ENCODE measurements at places on chromosomes 7 and 10. TPM values are rescaled to one million over a fixed set of nuclear protein-coding genes. Genes with fewer than 3 reads are reported as not detected.

DNA sequence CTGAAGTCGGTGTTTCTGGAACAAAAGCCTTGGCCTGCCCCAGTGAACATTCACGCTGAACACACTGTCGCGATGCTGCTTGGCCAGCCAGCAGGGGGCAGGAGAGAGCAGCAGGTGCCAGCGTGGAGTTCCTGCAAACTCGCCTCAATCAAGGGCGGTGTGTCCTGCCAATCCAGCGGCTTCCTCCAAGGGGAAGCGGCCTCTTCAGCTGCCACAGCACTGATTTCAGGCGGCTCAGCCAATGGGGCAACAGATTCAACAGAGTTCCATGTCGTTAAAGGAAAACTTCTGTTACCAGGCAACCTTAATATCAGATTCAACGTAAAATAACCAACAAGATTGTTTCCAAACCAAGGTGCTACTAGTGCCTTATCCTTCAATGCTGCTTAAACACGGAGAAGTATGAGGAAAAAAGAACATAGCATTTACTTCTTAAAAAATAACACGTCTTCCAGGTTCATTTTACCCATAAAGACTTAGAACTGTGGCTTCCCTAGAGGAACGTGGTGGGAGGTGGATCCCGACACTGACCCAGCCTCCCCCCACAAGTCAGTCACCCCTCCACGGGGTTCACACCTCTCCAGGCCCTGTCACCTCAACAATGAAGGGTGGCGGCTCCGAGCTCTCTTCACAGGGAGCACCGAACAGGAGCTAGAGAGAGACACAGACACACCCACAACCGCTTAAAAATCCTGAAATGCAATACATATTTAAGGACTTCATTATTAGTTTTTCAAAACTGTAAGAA, 178.2 kb downstream of the DIP2C start:
- DNase-seq: peak; percentile 88

GRCh38 chr10:77609781-77610272, 27.8 kb downstream of the KCNMA1 start:
- no peak for DNase-seq

DNA sequence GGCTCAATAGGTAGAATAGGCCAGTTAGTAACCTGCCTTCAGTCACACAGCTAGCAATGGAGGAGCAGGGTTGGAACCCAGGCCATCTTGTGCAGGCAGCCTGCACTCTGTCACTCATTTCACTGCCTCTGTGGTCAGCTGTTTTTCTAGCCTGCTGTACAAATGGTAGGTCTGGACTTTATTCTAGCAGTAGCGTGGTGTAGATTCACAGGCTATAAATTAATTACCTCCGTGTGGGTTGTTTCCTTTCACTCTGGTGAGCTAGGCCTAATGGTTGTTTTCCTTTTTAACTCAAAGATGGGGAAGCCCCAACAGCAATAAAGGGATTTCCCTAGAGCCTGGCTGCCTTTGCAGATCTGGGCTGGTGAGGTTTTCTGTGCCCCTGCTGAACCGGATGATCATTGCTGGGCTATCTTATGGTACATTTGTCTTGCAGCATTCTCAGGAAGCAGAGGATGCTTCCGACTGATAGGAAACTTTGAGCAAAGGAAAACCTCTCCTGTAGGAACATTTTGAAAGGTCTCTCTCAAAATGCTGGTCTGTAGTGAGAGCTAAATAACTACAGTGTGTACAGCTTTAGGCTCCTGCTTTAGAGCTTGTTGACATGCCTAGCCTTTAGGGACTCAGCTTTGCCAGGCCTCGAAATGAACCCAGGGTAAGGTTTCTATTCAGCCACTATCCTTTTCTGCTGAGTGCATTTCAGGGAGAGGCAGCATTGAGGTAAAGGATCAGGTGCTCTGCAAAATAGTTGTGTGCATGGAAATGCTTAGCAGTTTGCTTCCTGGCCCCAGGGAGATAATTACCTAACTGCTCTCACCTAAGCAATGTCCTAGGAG, 157.4 kb downstream of the ST7 start:
- peak; percentile 57 for DNase-seq

PLAU gene
- total RNA-seq: 1,509 TPM

GRCh38 chr7:123075838-123076467, 80.5 kb upstream of the TAS2R16 start:
- no peak for DNase-seq

MRPS33 gene
- total RNA-seq: 51.1 TPM

GRCh38 chr10:97069026-97069425, 116.7 kb downstream of the SLIT1 start:
- no peak for DNase-seq

KCNIP2 gene
- not detected for total RNA-seq

TMEM196 gene
- total RNA-seq: 0.17 TPM

PLOD3 gene
- 31.3 TPM for total RNA-seq

DNA sequence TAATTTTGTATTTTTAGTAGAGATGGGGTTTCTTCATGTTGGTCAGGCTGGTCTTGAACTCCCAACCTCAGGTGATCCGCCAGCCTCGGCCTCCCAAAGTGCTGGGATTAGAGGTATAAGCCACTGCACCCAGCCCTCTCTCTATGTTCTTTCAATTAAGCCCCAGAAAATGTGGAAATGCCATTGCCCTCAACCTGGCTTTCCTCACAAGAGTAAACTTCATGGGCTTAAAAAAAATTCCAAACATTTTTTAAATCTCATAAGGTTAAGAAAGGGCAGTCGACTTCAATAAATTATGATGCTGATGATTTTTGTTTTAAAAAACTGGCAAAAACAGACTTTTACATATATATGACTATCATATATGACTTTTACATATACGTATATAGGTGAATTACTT, 107.6 kb downstream of the TES start:
- DNase-seq: peak; percentile 45

DNA sequence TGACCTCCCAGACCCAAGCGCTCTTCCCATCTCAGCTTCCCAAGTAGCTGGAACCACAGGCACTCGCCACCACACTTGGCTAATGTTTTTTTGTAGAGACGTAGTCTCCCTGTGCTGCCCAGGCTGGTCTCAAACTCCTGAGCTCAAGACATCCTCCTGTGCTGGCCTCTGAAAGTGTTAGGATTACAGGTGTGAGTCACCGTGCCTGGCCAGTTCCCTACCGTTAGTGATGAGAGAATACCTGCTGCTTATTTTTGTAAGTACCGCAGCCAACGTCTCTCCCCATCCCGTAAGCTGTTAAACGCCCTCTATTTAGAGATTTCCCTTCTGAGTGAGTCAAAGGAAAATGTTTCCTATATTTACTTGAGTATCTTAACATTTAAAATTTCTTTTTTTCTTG, 38.5 kb upstream of the PDLIM1 start:
- DNase-seq: no peak

DNA sequence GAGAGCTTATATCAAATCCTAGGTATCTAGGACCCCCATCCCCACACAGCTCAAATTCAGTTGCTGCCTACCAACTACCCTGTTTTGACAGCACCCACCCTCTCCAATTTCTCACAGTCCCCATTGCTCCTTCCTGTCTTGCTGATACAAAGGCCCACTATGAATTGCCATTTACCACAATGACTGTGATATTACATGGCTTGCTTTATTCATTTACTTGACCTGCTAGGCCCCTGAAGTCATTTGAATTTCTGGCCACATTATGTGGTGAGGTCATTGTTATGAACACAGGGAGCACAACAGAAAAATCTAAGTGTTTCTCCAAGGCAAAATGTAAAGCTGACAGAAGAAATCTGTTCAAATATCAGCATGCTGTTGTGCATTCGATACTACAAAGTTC, 101.4 kb downstream of the PPP1R17 start:
- DNase-seq: peak; percentile 54

- no peak for DNase-seq
These were observed 38.3 kb upstream of the PDCD4 start for GRCh38 chr10:110833234-110833940.

DNA sequence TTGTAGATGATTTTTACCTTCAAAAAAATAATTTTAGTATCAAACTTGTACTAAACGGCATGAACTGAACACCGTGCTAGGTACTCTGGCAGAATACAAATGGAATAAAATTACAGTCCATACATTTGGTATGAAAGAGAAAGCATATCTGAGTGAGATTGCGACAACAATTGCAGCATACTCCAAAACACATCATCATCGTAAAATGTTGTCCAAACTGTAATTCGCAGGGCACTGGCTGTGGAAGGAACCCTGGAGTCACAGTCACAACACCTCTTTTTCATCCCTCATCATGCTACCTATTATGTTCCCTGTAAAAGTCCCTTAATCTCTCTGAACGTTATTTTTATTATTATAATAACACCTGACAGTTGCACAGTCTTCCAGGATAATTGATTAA, 13.5 kb downstream of the CREM start:
- no peak for DNase-seq

Data from renal cortical epithelial cell (primary cell).